ENCODE measurements at places on chromosomes 7 and 10.

DNA sequence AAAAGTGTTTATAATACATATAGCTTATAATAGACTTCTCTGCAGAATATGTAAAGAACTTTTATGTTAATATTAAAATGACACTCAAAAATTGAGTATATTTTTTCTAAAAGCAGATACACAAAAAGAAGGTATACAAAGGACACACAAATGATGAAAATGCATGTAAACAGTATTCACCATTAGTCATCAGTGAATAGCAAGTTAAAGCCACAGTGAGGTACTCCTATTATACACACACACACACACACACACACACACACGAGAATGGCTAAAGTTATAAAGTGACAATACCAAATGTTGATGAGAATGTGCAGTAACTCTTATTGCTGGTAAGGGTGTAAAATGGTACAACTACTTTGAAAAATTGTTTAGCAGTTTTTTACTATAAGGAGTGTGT is 92.9 kb downstream of the ITGB1 start:
- no peak for DNase-seq

GRCh38 chr10:18557960-18558359 is 93.4 kb downstream of the NSUN6 start:
- no peak for DNase-seq

DNA sequence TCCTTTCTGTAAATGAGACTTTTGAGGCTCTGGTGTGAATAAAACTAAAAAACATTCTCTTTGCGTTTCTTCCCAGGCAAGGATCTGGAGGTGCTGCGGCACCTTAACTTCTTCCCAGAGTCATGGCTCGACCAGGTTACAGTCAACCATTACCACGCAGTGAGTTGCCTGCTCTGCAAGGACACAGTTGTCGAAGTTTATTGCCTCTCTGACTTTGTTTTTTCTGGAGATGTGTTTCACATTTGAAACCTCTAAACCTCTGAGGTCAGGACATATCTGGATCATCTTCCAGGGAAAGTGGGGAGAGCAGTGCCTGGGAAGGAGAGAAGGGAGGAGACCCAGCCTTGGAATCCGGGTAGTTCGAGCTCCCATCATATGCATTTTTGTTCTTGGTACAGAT is 43.4 kb upstream of the PLEKHA1 start:
- no peak for DNase-seq

GRCh38 chr7:28466341-28466740 is 54.0 kb downstream of the CREB5 start:
- no peak for DNase-seq

GRCh38 chr7:30530373-30530772 is 25.7 kb upstream of the GGCT start:
- no peak for DNase-seq

DNA sequence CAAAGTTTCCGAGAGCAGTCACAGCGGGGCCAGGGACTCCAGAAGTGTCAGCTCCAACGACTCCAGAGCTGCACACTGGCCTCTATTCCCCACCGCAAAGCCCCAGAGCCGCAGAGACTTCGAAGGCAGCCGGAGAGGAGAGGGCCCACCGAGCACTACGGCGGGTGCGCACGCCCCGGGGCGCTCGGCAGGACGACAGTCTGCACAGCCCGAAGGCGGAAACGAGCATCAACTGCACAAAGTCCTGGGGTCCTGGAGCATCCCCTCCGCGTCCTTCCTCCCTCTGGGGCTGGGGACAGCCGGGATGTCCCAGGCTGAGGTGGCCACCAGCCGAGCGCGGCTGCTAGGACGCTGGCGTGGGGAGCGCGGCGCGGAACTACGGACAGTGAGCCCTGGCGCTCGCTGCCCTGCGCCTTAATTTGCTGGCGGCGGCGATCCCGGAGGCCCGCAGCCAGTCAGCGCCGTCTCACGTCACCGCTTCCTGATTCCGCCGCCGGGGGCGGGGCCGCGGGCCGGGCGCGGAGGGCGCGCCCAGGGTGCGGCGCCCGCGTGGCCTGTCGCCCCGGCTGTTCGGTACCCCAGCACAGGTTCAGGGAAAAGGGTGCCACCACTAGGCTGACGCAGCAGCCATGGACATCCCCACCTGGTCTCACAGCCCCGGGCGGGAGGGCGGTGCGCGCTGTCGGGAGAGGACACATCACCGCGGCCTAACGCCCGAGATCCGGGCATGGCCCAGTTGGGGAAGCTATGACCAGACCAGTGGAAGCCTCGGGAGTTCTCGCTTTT is at the start of gene TBX20:
TSS of gene TBX20 (minus strand) at position 391 of the 786 bp plus-strand sequence. CDS start 480 bp downstream, outside the sequence.
- peak; percentile 87 for DNase-seq

DNA sequence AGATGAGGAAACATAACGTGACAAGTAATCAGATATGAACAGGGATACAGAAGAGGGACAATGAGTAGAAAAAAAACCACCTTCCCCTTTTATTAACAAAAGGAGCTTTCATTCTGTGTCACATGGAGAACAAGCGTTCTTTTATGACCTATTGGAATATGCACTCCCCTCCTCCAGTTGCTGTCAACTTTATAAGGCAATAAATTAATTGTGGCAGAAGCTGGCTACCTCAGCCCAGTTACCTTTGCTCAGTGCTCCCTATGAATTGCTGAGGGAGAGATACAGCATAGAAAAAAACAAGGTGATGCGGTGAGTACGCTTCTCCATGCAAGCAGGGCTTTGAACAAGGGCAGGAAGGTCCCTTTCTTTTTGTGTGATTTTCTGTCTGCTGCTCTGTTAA is at the start of gene MGAM2:
TSS of gene MGAM2 (plus strand) at position 220 of the 400 bp plus-strand sequence. CDS start 5,156 bp downstream, outside the sequence.
- DNase-seq: peak; percentile 89

- DNase-seq: no peak
These were observed 179.0 kb downstream of the DGKI start for GRCh38 chr7:137667633-137668387.

DNA sequence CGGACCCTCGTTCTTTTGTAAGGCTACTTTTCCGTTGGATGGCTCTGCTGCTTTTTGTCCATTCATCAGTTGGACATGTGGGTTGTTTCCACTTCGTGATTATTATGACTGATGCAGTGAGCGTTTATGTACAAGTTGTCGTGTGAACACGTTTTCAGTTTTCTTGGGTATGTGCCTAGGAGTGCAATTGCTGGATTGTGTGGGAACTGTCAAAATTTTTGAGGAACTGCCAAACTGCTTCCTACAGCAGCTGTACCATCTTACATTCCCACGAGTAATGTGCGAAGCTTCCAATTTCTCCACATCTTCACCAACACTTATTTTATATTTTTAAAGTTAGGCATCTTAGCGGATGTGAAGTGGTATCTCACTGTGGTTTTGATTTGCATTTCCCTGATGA is 10.4 kb downstream of the FKBP6 start:
- no peak for DNase-seq

DNA sequence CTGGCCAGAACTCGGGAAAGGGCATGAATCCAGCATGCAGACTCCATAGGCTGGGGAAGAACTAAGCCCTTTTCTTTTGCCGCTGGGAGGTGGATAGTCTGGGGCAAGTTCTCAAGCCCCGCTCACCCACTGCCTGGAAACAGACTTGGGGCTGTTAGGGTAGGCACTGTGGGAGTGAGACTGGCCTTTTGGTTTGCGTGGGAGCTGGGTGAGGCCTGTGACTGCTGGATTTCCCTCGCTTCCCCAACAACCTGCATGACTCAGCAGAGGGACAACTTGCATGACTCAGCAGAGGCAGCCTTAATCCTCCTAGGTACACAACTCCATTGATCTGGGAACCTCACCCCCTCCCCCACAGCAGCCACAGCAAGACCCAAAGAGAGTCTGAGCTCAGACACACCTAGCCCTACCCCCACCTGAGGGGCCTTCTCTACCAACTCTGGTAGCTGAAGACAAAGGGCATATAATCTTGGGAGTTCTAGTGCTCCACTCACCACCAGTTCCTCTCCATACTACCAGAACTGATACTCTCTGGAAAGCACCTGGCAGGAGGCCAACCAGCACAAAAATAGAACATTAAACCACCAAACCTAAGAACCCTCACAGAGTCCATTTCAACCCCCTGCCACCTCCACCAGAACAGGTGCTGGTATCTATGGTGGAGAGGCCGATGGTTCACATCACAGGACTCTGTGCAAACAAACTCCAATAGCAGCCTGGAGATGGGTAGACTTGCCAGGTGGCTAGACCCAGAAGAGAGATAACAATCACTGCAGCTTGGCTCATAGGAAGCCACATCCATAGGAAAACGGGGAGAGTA is 81.4 kb upstream of the LAMB4 start:
- DNase-seq: peak; percentile 83

GRCh38 chr10:121927318-121927840 is 452 bp downstream of the ATE1 start:
- DNase-seq: peak; percentile 82

DNA sequence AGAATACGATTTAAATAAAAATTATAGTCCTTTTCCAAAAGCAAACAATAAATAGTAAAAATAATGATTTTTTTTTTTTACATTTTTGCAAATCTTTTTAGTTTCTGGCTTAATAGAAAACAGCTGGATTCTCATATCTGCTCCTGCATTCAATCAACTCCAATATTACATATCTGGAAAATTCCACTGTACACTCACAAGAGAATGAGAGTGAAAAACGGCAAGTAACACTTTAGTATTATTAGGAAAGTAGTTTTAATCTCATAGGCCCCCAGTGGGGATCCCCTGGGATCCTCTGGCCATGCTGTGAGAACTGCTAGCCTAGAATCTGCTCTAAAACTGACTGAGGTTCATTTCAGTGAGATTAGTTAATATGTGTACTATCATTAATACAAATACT is 128.6 kb upstream of the LRRN3 start:
- no peak for DNase-seq

DNA sequence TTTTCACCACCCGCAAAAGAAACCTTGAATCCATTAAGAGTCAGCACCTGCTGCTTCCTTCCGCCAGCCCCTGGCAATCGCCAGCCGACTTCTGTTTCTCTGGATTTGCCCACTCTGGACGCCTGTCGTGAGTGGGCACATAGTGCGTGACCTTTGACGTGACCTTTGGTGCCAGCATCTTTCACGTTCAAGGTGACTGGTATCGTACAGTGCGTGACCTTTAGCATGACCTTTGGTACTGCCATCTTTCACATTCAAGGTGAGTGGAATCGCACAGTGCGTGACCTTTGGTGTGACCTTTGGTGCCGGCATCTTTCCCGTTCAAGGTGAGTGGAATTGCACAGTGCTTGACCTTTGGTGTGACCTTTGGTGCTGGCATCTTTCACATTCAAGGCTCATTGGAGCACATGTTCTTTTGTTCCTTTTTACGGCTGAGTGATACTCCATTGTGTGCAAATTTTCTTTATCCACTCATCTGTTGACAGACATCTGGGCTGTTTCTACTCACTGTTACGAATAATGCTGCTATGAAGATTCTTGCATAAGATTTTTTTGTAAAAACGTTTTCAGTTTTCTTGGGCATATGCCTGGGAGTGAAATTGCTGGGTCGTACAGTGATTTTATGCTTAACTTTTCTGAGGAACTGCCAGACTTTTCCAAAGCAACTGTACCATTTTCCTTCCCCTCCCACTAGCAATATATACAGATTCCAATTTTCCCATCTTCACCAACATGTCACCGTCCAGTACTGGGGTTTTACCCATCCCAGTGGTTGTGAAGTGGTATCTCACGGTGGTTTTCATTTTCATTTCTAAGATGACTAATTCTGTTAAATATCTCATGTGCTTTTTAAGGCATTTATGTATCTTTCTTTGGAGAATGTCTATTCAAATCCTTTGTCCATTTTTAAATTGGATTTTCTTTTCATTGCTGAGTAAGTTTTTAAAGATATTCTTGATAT is 145.3 kb downstream of the DIP2C start:
- no peak for DNase-seq

GRCh38 chr7:78224923-78225322 is 426.4 kb downstream of the PHTF2 start:
- DNase-seq: no peak

DNA sequence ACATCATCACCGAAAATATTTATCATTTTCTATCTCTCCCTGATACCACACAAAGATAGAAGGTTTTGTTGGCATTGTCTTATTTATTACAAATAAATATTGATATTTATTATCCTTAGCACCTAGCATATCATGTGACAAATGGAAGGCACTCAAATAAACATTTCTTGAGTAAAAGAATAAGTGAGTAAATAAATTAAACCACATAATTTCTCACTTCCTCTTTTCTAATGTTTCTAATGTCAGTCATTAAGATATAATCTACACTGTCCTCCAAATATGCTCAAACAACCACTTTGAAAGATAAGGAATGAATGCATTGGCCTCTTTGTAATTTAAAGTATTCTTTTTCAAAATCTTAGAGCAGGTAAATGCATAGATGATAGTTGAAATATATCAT is 1027.8 kb upstream of the LRRTM3 start:
- DNase-seq: no peak

DNA sequence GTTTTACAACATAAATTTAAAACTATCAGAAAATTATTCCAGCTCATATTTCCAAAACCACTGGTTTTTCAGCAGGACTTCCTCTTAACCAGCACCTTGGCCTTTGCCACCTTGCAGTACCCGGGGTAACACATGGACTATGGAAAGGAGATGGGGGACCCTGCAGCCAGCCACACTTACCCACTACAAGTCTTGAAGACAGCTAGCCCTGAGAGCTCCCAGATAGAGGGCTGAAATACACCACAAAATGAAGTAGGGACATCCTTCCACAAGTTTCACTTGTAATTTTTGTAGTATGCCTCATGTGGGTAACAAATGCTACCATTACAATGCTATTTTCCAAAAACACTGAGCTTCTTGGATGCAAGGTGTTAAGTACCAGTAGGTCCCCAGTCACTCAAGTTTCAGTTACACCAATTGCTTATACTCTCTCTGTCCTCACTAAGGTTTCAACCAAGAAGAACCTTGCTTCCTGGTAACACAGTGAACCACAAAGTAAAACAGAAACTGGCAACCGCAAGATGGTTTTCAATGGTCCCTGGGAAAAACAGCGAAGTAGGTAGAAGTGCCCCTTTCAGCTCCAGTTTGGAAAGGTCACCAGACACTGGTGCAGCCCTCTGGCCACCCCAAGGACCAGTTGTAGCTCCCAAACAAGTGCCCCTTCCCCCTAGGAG is 110.9 kb downstream of the SGMS1 start:
- no peak for DNase-seq

Measured in SW480 (cell line).